ENCODE measurements at places on chromosomes 5 and 9.

GRCh38 chr9:37339923-37340322 lies 82.6 kb upstream of the GRHPR start:
- DNase-seq, result no peak

DNA sequence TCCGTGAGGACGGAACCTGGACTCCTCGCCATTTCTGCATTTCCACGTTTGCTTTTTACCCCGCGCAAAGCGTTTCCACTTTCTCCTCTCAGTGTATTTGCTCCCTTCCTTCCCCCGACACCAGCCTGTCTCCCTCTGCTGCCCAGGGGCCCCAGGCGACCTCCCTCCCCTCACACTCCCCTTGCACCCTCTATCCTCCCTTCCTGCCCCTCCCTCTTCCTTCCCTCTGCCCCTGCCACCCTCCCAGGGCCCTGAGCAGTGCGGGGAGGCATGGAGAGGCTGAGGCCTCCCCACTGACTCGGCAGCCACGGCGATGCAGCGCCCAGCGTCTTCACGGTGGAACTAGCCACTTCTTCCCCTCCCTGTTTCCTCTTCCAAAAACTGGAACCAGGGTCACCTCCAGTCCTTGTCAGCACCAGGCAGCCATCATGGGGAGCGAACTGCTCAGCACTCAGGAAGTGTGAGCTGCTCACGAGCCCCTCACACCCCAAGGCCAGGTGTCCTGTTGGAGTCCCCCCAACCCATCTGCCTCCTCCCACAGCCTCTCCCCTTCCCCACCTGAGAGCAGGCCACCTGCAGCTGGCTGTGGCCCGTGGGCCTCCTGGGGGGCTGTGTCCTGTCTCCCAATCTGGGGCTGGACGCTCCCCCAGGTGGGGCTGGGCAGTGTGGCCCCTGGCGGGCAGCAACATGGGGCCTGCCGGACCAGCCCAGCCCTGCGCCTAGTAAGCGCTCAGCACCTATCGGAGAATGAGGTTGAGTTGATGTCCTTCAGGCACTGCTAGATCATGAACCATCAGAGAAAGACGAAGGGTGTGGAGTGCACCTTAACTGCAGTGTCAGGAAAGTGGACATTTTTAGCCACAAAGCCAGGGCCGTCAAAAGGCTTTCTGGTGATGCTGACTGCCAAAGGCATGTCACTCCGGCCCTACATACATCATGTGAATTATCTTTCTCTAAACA lies 17.5 kb downstream of the UBE2QL1 start:
- DNase-seq, result no peak

DNA sequence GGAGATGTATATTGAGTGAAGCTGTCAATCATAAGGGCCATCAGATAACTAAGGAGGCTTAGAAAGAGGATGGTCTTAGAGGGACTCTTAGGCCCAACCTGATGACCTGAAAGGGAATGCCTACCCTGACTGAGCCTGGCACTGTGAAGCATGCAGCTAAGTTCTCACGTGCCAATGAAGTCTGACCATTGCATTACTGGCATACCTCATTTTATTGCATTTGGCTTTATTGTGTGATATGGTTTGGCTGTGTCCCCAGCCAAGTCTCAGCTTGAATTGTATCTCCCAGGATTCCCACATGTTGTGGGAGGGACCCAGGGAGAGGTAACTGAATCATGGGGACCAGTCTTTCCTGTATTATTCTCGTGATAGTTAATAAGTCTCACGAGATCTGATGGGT lies 421.6 kb upstream of the SGCD start:
- DNase-seq, result no peak

- no peak for DNase-seq
Observed at GRCh38 chr9:100058699-100059579, 39.9 kb downstream of the ERP44 start.

GRCh38 chr9:130138171-130138653 lies 34.0 kb upstream of the NCS1 start:
- no peak for DNase-seq

Measured in NCI-H1930 (cell line).